ENCODE measurements at places on chromosomes 16 and 17. TPM values are rescaled to one million over a fixed set of nuclear protein-coding genes. Genes with fewer than 3 reads are reported as not detected.
A peak's percentile ranks its signal among the peaks of the same experiment; 100 is the strongest.

GRCh38 chr16:11498683-11499082 is 88.0 kb downstream of the LITAF start:
- DNase-seq: no peak
- H3K36me3 ChIP-seq: no peaks in the 10 kb centered on the region
- H3K4me3 ChIP-seq: no peak overlapping the region
- no peaks in the 10 kb centered on the region for H3K27me3 ChIP-seq
- H3K27ac ChIP-seq: no peak overlapping the region

- H3K27me3 ChIP-seq: no peaks in the 10 kb centered on the region
- H3K36me3 ChIP-seq: no peaks in the 10 kb centered on the region
- peak; percentile 88 for DNase-seq
- H3K4me1 ChIP-seq: no peaks in the 10 kb centered on the region
Observed at GRCh38 chr16:85554114-85554888, 58.8 kb upstream of the GSE1 start.

DNA sequence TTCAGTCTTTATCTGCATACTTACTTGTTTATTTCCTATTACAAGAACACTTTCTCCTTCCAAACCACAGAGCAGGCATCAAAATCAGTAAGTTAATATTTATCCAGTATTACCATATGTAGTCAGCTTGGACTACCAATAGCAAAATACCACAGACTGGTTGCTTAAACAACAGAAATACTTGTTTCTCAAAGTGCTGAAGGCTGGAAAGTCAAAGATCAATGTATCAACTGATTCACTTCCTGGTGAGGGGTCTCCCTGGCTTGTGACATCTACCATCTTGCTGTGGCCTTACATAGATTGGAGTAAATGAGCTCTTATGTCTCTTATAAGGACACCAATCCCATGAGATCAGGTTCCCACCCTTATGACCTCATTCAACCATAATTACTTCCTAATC is 2.6 kb downstream of the STXBP4 start:
- H3K27ac ChIP-seq: no peak overlapping the region

DNA sequence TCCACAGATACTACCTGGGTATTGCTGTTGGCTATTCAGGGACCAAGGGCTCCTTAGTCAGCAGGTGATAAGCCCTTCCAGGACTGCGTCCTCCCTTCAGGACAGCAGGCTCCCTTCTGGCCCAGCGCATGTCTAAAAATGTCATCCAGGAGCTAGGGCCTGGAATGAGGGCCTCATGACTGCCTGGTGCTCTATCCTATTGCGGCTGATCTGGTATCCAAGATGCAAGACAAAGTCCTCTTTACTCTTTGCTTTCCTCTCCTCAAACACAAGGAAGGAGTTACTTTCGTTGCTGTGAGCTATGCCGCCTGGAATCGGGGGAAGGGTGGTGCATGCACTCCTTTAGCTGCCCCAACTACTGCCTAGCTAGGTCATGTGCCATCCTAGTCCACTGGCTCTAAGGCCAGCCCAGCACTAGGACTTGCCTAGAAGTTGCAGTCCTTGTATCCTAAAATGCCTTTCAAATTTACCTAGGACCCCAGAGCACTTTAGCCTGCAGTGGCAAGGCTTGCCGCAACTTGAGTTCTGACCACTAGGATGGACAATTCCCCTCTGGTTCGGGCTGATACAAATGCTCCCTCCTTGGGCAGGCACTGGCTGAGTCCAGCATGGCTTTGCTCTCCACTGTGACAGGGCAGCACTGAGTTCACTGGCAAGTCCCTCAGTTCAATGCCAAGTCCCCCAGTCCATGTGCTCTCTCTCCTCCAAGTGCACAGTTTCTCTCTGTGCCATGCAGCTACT is 10.1 kb upstream of the TMEM219 start:
- H3K27ac ChIP-seq: no peak overlapping the region
- no peak for DNase-seq
- H3K36me3 ChIP-seq: no peaks in the 10 kb centered on the region
- H3K27me3 ChIP-seq: no peaks in the 10 kb centered on the region
- no peak overlapping the region for H3K4me3 ChIP-seq

DNA sequence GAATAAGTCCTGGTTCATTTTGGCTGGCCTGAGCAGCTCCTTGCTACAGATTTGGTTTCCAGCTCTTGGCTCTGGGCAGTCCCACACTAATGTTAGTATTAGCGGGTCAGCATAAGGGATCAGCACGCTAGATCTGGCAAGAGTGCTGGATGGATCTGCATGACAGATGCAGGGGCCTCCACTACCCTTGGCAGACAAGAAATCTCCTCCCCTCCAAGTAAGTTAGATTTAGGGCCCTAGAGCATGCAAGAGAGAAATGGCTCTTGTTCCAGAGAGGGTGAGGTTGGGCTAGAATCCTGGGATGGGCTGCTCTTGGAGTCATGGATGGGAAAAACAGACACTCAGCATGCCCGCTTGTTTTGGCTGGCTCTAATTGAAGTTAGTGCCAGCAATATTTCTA is 414.3 kb downstream of the RBFOX1 start:
- H3K27me3 ChIP-seq: no peaks in the 10 kb centered on the region
- H3K4me3 ChIP-seq: no peak overlapping the region
- H3K4me1 ChIP-seq: peaks cover 24% of the 10 kb centered on the region
- no peak for DNase-seq

DNA sequence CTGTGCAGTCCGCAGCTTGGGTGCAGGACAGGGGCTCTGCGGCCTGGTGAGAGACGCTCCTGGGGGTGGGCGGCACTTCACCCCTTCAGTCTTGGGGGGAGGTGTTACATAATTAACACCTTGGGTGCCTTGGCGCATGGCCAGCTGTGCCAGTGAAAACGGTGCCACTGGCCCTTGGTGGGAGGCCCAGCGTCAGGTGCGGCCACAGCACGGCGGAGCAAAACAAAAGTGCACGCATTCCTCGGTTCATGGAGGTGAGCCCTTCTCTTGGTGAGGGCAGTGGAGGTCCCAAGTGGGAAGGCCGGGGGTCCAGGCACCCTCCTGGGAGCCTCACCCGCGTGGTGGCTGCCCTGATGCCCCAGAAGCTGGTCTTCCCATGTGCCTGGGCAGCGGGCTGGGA is 89.8 kb downstream of the ENGASE start:
- DNase-seq: no peak
- H3K4me3 ChIP-seq: no peak overlapping the region
- H3K27ac ChIP-seq: no peak overlapping the region
- H3K36me3 ChIP-seq: no peaks in the 10 kb centered on the region

The KRTAP1-5 gene
- not detected for polyA plus RNA-seq

The COG4 gene
- 31.2 TPM for polyA plus RNA-seq

All from sigmoid colon (tissue), 7 donors.